Kidney (tissue), 22 donors: ENCODE measurements at places on chromosomes 3 and 15.

DNA sequence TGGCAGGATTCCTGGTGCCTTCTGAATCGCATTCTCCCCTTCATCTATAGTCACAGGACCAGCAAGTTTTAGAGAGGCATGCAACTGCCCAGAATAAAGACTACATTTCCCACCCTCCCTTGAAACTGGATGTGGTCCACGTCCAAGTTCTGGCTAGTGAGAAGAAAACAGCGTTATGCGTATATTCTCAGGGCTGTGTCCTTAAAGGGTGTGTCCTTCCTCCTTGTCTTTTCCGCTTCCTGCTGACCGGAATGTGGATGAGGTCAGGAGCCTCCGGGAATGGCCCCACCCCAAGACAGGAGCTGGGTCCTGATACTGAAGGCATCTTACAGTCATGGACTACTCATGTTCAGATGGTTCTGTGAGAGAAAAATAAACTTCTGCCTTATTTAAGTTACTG, 20.2 kb downstream of the CHST2 start:
- H3K36me3 ChIP-seq, result no peaks in the 10 kb centered on the region
- no peaks in the 10 kb centered on the region for H3K27me3 ChIP-seq
- no peaks in the 10 kb centered on the region for H3K4me1 ChIP-seq
- H3K4me3 ChIP-seq, result no peak overlapping the region

DNA sequence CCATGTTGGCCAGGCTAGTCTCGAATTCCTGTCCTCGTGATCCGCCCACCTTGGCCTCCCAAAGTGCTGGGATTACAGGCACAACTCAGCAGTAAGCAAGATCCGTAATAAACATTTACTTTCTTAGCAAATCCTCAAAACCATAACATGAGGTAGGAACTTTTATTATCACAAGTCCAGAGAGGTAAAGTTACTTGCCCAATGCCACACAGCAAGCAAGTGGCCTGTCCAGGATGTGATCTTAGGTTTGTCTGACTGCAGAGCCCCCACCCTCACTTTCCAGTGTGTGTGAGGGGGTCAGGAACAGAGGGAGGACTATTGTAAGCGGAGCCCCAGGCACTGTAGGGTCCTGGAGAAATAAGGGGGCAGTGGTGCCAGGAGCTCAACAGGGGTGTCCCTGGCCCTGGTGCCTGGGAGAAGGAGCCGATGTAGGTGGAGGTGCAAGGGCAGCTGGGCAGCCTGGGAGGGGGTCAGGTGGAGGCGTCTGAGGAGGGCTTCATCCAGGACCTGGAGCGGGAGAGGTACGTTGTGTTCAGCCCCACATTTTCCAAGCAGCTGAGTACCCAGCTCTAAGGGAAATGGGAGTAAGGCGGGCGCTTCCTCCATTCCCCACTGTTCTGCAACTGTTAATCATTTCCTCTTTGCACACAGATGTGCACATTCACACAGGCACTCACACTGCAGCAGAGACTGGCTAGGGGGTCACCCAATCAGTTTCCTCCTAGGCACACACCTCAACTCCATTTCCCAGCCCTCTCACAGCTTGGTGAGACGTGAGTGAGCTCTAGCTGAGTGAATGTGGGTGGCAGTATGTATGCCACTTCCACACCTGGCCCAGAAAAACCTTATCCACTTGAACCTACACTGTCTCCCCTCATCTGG, 5.9 kb downstream of the RPUSD3 start:
- DNase-seq, result peak; percentile 21
- no peaks in the 10 kb centered on the region for H3K27me3 ChIP-seq
- H3K4me3 ChIP-seq, result no peak overlapping the region
- H3K27ac ChIP-seq, result no peak overlapping the region
- peaks cover 15% of the 10 kb centered on the region for H3K36me3 ChIP-seq
- peaks cover 2% of the 10 kb centered on the region for H3K4me1 ChIP-seq

DNA sequence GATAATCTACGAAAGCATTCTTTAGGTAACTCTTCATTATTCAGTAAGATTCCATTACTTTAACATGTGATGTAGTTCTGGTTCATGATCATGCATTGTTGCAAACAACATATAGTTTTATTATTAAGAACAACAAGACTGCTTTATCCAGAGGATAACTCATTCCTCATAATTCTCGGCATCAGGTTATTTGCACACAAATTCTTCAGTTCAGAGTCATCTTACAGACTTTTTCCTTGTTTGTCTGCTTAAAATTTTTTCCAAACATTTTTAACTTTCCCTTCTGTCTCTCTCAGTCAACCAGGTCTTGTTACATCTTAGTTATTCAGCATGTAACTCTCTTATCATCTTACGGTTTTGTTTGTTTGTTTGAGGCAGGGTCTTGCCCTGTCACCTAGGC, 60.1 kb downstream of the VGLL3 start:
- H3K27ac ChIP-seq, result no peak overlapping the region
- no peak for DNase-seq
- no peak overlapping the region for H3K4me3 ChIP-seq
- no peaks in the 10 kb centered on the region for H3K4me1 ChIP-seq

DNA sequence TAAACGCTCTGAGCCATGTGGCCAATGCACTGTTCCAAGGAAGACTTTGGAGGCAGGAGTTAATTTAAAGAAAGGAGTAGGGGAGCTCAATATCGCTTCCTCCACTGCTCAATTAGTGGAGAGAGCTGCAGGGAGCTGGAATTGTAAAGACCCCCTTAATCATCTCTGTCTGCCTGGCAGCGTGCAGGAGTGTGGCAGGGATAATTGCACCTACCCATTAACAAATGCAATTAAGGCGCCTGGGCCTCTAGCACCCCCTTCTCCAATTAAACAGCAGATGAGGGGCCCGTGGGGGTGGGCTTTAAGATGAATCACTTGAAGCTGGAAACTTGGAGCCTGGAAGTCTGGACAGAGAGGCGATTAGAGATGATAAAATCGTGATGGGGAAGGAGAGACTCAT, 61.7 kb upstream of the GLCE start:
- H3K4me3 ChIP-seq, result no peak overlapping the region
- no peaks in the 10 kb centered on the region for H3K27me3 ChIP-seq
- DNase-seq, result no peak
- no peaks in the 10 kb centered on the region for H3K4me1 ChIP-seq

DNA sequence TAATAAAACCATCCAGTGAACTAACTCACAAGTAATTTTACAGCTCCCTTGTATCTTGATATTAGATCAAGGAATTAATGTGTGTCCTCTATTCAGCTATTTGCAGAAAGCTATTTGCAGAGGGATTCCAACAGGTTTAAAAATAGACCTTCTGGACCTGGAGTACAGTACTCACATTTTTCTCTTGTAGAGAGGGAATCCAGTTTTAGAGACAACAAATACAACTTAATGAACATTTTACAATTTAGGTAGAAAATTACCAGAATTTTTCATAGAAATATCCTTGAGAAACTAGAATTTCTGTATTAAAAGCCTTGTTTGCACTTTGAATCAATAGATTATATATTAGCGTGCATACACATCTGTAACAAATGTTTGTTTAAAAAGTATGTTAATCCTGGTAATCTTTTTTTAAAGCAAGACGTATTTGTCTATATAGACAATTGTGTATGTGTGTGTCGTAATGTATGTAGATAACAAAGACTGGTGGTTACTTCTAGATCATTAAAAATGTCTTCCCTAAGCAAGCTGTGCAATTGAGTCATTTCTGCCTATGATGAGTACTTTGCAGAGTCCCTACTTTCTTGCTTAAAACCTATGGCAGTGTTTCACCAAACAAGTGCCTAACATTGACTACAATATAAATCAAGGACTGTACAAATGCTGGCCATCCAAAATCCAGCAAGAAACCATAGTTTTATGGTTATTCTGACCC, 57.9 kb downstream of the PPP2R3A start:
- no peak for DNase-seq
- H3K36me3 ChIP-seq, result peaks cover 7% of the 10 kb centered on the region
- H3K27ac ChIP-seq, result no peak overlapping the region
- no peak overlapping the region for H3K4me3 ChIP-seq
- H3K27me3 ChIP-seq, result no peaks in the 10 kb centered on the region
- H3K4me1 ChIP-seq, result no peaks in the 10 kb centered on the region

GRCh38 chr3:189903562-189904250, 217.0 kb downstream of the P3H2 start:
- H3K4me1 ChIP-seq, result no peaks in the 10 kb centered on the region
- no peak for DNase-seq
- no peak overlapping the region for H3K27ac ChIP-seq
- no peak overlapping the region for H3K4me3 ChIP-seq
- no peaks in the 10 kb centered on the region for H3K36me3 ChIP-seq

GRCh38 chr15:53843869-53844569, 84.6 kb upstream of the WDR72 start:
- no peaks in the 10 kb centered on the region for H3K4me1 ChIP-seq
- no peak overlapping the region for H3K4me3 ChIP-seq
- DNase-seq, result no peak
- no peak overlapping the region for H3K27ac ChIP-seq
- no peaks in the 10 kb centered on the region for H3K27me3 ChIP-seq
- no peaks in the 10 kb centered on the region for H3K36me3 ChIP-seq

GRCh38 chr3:9745521-9745920, 4.2 kb upstream of the OGG1 start:
- peaks cover 55% of the 10 kb centered on the region for H3K36me3 ChIP-seq
- no peaks in the 10 kb centered on the region for H3K4me1 ChIP-seq
- no peak for DNase-seq
- H3K4me3 ChIP-seq, result no peak overlapping the region

DNA sequence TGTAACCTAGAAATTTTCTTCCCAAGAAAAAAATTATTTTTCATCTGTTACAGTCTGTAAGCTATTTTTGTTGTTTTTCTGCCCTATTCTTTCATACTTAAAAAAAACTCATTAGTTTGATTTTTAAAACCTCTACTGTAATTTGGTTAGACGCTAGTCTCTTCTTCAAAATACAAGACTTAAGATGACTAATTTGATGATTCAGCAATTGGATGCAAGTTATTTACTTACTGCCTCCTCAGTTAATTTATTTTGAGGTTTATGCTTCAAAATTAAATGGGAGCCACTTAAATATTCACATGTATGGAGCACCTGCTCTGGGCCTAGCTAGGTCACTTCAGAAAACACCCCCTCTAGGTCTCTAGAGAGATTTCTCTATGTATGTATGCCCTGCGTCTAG, 132.4 kb downstream of the IQCH start:
- no peak for DNase-seq
- no peaks in the 10 kb centered on the region for H3K4me1 ChIP-seq
- no peaks in the 10 kb centered on the region for H3K27me3 ChIP-seq
- H3K27ac ChIP-seq, result no peak overlapping the region
- H3K4me3 ChIP-seq, result no peak overlapping the region

DNA sequence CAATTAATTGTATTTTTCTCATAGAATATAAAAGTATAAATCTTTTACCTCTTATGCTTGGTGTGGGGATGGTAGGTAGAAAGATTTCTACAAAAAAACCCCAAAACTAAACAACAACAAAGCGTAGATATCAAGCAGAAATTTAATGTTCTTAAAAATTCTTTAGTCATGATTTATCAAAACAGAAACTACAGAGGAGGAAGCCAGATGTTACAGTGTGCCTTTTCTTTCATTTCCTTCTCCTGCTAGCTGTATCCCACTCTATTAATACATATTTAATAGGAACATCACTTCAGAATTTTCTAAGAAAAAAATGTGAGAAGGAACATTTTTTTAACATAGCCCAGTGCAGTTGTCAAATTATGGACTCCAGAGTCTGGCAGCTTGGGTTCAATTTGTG, 420.6 kb downstream of the TUSC7 start:
- no peaks in the 10 kb centered on the region for H3K36me3 ChIP-seq
- no peak for DNase-seq
- no peaks in the 10 kb centered on the region for H3K27me3 ChIP-seq
- no peak overlapping the region for H3K27ac ChIP-seq
- peaks cover 3% of the 10 kb centered on the region for H3K4me1 ChIP-seq
- H3K4me3 ChIP-seq, result no peak overlapping the region

DNA sequence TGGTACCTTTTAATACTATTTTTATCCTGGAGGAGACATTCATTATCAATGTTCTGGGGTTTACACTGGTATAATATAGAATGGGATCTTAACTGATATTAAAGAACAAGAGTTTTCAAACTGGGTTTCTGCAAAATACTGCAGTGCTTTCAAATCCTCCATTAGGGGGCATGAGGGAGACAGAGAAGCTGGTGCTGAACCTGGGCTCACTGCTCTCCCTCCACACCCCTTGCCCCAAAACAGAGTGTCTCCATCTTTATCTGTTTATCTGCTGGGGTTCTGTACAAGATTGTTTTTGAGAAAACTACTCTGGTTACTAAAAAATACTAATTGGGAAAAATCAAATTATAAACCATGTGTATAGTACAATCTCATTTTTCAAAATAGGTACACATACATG, 41.7 kb downstream of the CADPS start:
- no peaks in the 10 kb centered on the region for H3K4me1 ChIP-seq
- H3K27ac ChIP-seq, result no peak overlapping the region
- H3K27me3 ChIP-seq, result no peaks in the 10 kb centered on the region

DNA sequence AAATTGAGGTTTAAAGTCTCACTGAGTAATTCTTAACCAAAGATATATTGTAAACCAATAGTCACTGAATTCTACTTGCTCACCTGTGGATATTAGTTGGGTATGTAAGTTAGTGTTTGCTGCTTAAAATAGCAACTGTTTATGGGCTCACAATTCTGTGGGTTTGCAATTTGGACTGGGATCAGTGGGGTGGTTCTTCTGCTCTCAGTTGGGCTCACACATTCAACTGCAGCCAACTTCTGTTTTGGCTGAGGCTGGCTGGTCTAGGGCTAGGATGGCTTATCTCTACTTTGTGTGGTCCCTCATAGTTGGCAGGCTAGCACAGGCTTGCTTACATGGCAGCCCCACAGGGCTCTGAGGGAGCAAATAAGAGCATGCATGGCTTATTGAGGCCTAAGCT, 226.0 kb upstream of the LRRFIP2 start:
- H3K4me1 ChIP-seq, result no peaks in the 10 kb centered on the region
- no peak overlapping the region for H3K4me3 ChIP-seq
- no peak for DNase-seq
- no peaks in the 10 kb centered on the region for H3K27me3 ChIP-seq
- no peak overlapping the region for H3K27ac ChIP-seq

DNA sequence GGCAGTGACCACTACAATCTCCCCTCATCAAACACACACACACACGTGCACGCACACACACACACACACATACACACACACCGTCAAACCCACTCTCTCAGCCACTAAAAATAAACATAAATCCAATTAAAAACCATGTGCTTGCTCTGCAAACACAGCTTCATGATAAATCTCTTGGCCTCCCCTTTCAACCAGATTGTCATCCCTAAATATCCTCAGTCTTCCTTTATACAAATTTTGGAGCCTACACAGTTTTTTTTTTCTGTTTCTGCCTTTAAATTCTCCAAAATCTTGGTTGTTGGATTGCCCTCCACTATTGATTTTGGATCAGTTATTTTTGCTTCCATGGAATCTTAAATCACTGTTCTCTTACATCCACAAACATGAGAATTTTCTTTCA, 245.6 kb downstream of the SATB1 start:
- no peaks in the 10 kb centered on the region for H3K36me3 ChIP-seq
- H3K4me3 ChIP-seq, result no peak overlapping the region
- no peak for DNase-seq

DNA sequence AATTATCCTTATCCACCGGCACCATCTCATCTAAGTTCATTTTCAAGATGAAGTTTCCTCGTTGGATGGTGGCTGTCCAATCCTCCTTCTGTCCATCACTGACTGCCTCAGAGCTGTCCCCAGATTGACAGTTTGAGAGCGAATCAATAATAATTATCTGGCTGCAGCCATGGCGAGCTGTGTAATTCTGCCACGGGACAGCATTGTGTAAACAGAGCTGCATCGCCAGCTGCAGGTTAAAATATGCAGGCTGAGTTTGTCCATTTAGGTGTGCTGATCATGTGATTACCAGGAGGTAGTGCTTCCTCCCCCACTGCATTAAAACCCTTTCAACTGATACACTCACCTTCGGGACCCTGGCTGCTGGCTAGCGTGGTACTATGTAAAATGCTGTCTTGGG, 461.9 kb upstream of the ONECUT1 start:
- DNase-seq, result no peak
- no peaks in the 10 kb centered on the region for H3K4me1 ChIP-seq
- H3K36me3 ChIP-seq, result no peaks in the 10 kb centered on the region
- H3K4me3 ChIP-seq, result no peak overlapping the region
- H3K27me3 ChIP-seq, result no peaks in the 10 kb centered on the region
